ENCODE measurements at places on chromosomes 2 and 18.

GRCh38 chr18:46155641-46156051, 51.5 kb downstream of the HAUS1 start:
- no peaks in the 10 kb centered on the region for H3K27me3 ChIP-seq
- H3K36me3 ChIP-seq, result no peaks in the 10 kb centered on the region
- H3K4me3 ChIP-seq, result no peak overlapping the region
- no peak overlapping the region for H3K27ac ChIP-seq
- peaks cover 3% of the 10 kb centered on the region for H3K4me1 ChIP-seq
- DNase-seq, result no peak

DNA sequence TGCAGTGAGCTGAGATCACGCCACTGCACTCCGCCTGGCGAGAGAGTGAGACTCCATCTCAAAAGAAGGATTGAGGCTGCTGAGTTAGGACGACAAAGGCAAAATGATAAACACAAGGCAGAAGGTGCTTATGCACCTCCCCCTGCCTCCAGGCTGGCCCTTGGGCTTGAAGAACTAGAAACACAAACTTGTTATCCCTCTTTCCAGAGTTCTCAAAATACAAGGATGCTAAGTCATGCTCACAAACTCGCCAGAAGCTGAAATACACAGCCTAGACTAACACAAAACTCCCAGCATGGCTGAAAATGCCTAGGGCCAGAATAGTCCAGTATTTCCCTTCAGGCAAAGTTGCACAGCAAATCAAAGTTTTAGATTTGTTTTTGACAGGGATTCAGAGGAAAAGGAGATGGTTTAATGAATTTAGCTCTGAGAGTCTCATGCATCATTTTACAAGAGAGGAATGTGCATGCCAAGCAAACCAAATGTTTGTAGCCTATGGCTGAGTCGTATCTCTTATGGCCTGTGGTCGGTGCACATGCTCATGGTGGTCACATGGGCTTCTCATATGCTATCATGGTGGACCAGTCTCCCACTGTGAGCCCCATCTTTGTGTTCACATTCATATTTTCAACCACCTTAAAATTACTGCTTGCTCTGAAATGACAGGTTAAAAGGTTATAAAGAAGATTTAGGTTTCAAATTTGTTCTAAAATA, 16.2 kb upstream of the MREG start:
- H3K27me3 ChIP-seq, result no peaks in the 10 kb centered on the region
- peaks cover under 1% of the 10 kb centered on the region for H3K36me3 ChIP-seq
- no peak for DNase-seq
- no peak overlapping the region for H3K4me3 ChIP-seq
- no peak overlapping the region for H3K27ac ChIP-seq

DNA sequence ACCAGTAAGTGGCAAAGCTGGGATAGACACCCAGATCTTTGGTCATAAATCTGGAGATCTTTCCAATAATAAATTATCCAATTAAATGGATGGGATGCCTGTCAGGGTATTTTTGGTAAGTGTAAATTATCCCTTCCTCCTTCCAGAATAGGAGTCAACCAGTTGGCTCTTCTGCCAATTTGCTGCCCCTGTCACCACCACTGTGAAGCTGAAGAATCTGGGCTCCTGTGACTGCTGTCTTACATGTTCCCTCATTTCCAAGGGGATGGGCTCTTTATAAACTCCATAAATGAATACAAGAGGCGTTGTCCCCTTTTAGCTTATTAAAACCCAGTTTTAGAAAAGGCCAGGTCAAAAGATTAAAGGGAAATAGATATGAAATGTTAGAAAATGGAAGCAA, 17.8 kb upstream of the BMP10 start:
- no peak overlapping the region for H3K27ac ChIP-seq
- no peak for DNase-seq
- H3K27me3 ChIP-seq, result no peaks in the 10 kb centered on the region
- no peaks in the 10 kb centered on the region for H3K4me1 ChIP-seq

DNA sequence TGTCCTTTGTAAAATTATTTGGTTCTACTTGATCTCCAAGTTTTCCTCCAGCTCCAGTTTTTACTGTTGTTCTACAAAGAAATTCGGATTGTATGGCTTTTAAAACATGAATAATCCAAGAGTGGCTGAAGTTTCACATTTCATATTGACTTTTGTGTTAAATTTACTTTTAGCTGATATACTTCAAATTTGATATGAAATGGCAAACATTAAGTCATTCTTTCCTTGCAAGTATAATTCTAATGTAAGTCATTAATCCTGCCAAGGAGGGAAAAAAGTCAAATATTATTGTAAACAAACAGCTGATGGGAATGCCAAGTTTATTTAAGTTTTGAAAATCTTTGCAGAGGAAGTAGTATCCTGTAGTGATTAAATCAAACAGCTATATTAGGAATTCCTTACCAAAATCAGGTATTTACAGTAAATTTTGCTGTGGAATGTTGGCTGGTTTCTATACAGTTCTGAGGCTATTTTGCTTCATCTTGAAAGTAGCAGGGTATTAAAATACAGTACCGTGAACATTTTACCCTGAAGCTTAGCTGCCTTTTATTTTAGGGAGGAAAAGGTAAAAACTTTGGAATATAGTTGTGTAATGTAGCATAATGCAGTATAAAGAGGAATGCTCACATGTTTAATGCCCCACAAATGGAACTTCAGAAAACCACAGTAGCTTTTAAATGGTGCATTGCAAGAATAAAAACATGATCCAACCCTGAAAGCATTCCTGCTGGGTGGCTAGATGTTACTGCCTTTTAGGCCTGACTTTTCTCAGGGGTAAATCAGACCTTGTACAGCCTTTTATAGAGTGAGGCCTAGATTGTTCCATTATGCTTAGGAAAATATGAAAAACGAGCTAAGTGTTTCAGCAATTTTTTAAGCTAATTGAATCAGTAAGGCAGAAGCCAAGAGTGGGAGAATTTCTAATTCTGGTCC, 62.7 kb upstream of the NT5C1B start:
- H3K4me1 ChIP-seq, result no peaks in the 10 kb centered on the region
- no peak overlapping the region for H3K27ac ChIP-seq

DNA sequence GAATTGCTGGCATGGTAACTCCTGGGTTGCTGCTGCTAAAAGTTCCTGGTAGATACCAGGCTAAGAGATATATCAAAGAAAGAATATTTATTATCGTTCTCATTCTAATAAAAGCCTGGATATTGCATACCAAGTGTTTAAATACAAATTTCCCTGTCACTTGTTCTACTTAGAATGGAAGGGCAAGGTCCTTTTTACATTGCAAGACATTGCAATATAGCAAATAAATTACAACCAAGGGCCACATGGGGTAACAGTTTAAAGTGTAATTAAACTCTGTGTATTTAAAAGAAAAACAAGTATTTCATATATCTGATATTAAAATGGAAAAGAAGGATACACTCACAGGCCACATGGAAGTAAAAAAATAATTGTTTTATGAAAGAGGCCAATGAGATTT, 16.2 kb downstream of the PDE11A start:
- no peak overlapping the region for H3K27ac ChIP-seq
- H3K36me3 ChIP-seq, result no peaks in the 10 kb centered on the region
- H3K4me3 ChIP-seq, result no peak overlapping the region
- H3K4me1 ChIP-seq, result no peaks in the 10 kb centered on the region
- DNase-seq, result no peak

DNA sequence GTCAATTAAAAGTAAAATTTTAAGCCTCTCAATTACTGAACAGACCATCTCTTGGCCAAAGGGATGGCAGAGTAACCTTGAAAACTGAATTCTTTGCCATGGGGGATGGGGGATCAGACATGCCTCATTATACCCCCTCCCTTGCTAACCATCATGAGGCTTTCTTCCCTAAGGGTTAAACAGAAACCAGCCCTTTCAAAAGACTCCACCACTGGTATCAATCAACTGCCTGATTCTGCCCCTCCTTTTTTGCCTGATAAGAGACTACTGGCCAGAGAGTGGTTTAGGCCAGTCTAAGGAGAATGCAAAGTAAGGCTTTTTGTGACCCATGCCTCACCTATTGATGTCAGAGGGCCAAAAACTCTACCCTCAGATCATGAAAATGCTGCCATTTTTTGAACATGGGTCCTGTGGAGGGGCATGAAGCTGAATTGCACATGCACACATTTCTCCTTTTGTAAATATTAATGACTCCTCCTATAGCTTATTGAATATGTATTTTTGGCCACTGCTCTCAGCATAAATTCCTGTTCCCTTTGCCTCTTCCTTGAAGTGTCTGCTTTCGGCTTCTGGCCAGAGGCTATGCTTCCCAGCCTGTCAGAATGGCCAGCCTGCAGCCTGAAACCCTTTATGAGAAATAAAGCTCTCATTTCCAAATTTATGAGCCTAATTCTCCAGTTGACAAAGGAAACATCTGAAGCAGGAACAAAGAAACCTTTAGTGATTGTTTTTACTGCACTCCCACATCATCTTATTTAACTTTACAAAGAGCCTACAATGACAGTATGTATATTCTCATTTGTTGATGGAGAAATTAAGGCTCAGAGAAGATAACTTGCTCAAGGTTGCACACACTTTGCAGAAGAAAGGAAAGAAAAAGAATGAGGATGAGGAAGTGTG, 270.7 kb upstream of the CELF4 start:
- no peak overlapping the region for H3K4me3 ChIP-seq
- H3K36me3 ChIP-seq, result no peaks in the 10 kb centered on the region
- H3K4me1 ChIP-seq, result no peaks in the 10 kb centered on the region
- DNase-seq, result no peak
- no peak overlapping the region for H3K27ac ChIP-seq
- no peaks in the 10 kb centered on the region for H3K27me3 ChIP-seq

DNA sequence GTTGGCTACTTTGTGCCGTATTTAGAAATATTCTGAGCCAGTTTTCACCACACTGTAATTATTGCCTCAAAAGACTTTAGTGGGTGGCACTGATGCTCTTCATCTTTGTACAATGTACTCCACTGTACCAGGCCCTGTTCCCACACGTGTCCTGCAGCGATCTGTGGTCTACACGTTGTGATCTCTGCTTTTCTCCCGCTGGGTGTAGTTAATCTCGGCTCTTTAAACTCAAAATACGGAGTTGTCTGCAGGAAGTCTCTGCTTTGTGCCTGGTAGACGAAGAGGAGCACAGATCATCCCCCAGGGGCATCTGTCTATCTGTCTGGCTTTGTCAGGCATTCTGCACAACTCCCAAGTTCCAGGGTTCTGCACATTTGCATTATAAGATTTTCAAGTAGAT, 12.1 kb upstream of the GREB1 start:
- no peaks in the 10 kb centered on the region for H3K27me3 ChIP-seq
- no peak for DNase-seq
- peaks cover 2% of the 10 kb centered on the region for H3K36me3 ChIP-seq

- DNase-seq, result no peak
- no peak overlapping the region for H3K27ac ChIP-seq
- H3K36me3 ChIP-seq, result no peaks in the 10 kb centered on the region
- H3K27me3 ChIP-seq, result peaks cover 2% of the 10 kb centered on the region
- no peaks in the 10 kb centered on the region for H3K4me1 ChIP-seq
These were observed 54.2 kb downstream of the SEMA4F start for GRCh38 chr2:74708296-74708695.

- H3K36me3 ChIP-seq, result no peaks in the 10 kb centered on the region
- no peaks in the 10 kb centered on the region for H3K4me1 ChIP-seq
- H3K4me3 ChIP-seq, result no peak overlapping the region
These were observed 40.8 kb upstream of the RPRM start for GRCh38 chr2:153519257-153519875.

- H3K4me1 ChIP-seq, result no peaks in the 10 kb centered on the region
- H3K36me3 ChIP-seq, result no peaks in the 10 kb centered on the region
- no peak overlapping the region for H3K27ac ChIP-seq
- no peak for DNase-seq
- H3K27me3 ChIP-seq, result no peaks in the 10 kb centered on the region
- H3K4me3 ChIP-seq, result no peak overlapping the region
These were observed 54.1 kb downstream of the BAZ2B start for GRCh38 chr2:159562248-159562647.

GRCh38 chr2:189411860-189412259, 29.4 kb upstream of the WDR75 start:
- H3K4me1 ChIP-seq, result no peaks in the 10 kb centered on the region
- no peaks in the 10 kb centered on the region for H3K27me3 ChIP-seq
- peak overlapping the region; percentile 47 for H3K27ac ChIP-seq
- no peak overlapping the region for H3K4me3 ChIP-seq

DNA sequence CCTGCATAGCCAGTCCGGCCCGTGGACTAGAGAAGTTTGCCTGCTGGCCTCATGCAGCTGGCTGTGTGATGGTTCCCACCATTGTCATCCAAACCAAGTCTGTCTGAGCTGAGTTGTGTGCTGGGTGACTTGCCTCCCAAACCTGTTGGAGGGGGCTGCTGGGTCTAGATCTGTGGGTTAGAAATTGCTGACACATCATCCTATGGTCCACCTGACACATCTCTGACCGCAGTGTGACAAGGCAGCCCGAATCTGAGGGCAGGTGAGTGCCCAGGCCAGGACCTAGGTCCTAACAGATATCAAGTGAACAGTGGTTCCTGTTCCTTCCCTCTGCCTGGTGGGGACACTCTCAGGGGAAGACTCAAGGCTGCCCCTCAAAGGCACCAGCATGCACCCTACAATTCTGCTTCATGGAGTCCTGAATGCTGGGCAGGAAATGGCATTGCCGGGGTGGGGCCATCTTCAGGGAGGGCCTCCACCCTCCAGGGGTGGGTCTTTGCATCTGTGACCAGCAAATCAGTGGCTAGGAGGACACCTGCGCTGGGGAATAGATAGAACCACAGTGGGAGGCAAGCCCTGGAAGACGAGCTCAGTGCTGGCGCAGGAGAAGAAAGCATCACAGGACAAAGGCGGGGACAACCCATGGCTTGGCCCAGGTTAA, 117.9 kb upstream of the ID2 start:
- no peaks in the 10 kb centered on the region for H3K36me3 ChIP-seq
- no peak overlapping the region for H3K4me3 ChIP-seq
- H3K27ac ChIP-seq, result no peak overlapping the region
- no peaks in the 10 kb centered on the region for H3K27me3 ChIP-seq
- DNase-seq, result no peak

GRCh38 chr2:14306268-14306861, 326.2 kb upstream of the LRATD1 start:
- no peaks in the 10 kb centered on the region for H3K36me3 ChIP-seq
- H3K4me3 ChIP-seq, result no peak overlapping the region
- H3K27me3 ChIP-seq, result no peaks in the 10 kb centered on the region
- DNase-seq, result no peak

GRCh38 chr2:10877651-10878111, 34.1 kb upstream of the KCNF1 start:
- DNase-seq, result no peak
- no peak overlapping the region for H3K4me3 ChIP-seq
- H3K36me3 ChIP-seq, result no peaks in the 10 kb centered on the region
- H3K27ac ChIP-seq, result no peak overlapping the region
- H3K4me1 ChIP-seq, result peaks cover 4% of the 10 kb centered on the region

- H3K36me3 ChIP-seq, result no peaks in the 10 kb centered on the region
- no peaks in the 10 kb centered on the region for H3K4me1 ChIP-seq
- H3K4me3 ChIP-seq, result no peak overlapping the region
- no peak for DNase-seq
- no peaks in the 10 kb centered on the region for H3K27me3 ChIP-seq
These were observed 83.9 kb downstream of the THNSL2 start for GRCh38 chr2:88253997-88254396.

DNA sequence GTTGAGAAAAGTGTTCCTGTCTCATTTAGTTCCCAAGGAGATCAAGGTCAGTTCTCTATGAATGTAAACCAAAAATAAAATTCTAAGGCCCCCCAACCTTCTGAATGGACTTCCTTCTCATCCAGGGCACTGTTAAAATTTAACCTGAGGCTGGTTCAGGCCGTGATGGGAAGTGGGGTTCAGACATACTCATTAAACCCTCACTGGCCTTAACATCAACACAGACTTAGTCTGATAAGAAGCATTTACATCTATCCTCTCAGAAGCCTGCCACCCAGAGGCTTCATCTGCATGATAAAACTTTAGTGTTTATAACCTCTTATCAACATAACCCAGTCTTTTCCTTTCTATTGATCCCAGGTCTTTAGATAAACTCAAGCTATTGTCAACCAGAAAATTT, 22.4 kb downstream of the ITSN2 start:
- peaks cover 5% of the 10 kb centered on the region for H3K4me1 ChIP-seq
- H3K27ac ChIP-seq, result no peak overlapping the region
- no peak overlapping the region for H3K4me3 ChIP-seq
- H3K27me3 ChIP-seq, result no peaks in the 10 kb centered on the region
- DNase-seq, result no peak
